Cortex of kidney (tissue), 1 donor: ENCODE measurements at places on chromosomes 5 and 9.

DNA sequence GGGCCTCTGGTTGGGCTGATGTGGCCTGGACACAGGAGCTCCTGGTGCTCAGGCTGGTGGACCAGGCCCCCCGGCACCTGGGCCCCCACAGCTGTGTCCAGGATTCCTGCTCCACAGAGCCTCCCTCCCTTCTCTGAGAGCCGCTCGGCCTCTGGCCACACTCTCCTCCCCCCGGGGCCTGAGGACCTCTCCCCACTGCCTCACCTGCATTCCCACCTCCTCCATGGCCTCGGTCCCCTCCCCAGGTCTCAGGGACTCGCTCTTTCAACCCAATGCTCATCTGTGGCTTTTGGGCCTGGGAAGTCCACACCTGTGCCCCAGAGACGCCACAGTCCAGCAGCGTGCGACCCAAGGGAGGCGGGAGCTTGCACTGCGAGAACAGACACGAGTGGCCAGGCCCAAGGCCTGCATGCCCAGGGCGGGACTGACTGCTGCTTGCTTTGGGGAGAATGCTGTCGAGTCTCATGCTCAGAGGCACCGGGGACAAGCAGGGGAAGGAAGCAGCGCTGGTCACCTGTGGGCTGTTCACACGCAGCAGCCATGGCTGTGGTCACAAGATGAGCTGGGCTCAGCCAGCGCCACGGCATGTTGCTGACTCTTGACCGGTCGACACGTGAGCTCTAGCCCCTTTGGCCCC lies 14.6 kb downstream of the PAEP start:
- no peak for DNase-seq

GRCh38 chr9:76690246-76690972 lies 73.8 kb upstream of the PCA3 start:
- DNase-seq, result no peak

GRCh38 chr5:123297866-123298265 lies 125.3 kb downstream of the CEP120 start:
- no peak for DNase-seq

DNA sequence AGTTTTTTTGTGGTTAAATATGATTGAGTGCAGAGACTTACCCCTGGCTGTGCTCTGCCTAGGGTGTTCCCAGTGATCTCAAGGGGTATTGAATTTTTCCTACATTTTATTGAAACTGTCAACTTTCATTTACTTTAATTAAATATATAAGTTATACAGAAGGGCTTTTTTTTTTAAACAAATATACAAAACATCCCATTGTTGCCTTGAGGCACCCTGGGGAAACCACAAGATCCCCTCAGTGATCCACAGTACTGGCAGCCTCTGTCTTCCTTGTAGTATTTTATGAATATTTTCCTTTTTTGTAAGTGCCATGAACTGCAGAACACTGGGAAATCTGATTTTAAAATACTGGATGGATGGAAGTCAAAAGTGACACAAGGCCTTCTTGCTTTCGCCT lies 123.7 kb downstream of the TLE1 start:
- DNase-seq, result no peak

- no peak for DNase-seq
These were observed 73.3 kb downstream of the RXRA start for GRCh38 chr9:134399435-134400056.
